RPMI7951 (cell line): ENCODE measurements at places on chromosomes 2 and 18. TPM values are rescaled to one million over a fixed set of nuclear protein-coding genes. Genes with fewer than 3 reads are reported as not detected.

DNA sequence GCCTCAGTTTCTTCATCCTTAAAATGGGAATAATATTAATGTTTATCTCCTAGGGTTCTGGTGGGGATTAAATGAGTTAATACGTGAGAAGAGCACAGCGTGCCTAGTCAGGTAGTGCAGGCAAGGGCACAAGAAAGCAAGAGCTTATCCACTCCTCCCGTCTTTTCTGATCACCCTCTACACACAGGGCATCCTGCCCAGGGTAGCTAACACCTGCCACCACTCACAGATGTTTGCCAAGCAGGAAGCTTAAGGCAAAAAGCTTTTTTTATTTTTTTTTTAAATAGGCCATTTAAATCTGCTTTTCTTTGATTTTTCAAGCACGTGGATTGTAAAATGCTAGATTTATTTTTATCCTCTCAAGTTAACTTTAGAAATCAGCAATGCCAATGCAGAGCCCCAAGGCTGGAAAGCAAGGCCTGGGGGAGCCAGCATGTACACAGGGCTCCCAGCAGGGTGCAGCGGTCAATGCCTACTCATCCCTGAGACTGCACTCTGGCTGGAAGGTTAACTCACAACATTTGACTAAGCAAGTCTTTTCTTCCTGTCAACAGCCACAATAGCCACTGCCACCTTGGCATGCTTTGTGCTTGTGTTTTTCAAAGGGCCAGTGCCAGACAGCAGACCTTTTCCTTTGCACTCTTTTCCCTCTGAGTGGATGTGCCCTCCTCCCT lies 86.5 kb upstream of the ACAA2 start:
- DNase-seq: no peak

DNA sequence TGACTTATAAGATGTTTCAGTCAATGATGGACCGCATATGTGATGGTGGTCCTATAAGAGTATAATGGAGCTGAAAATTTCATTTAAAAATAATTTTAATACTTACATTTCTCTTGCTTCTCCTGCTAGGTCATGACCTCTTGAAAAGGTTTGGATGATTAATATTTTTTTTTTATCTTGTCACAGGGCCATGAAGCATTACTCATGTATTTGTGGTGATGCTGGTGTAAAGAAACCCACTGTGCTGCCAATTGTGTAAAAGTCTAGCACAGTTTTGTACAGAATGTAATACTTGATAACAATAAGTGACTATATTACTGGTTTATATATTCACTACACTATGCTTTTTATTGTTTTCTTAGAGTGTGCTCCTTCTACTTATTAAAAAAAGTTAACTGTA lies 124.2 kb upstream of the CELF4 start:
- no peak for DNase-seq

GRCh38 chr18:54766634-54767033 lies 61.6 kb upstream of the RAB27B start:
- no peak for DNase-seq

- no peak for DNase-seq
Observed at GRCh38 chr18:79522451-79523205, 126.9 kb downstream of the NFATC1 start.

DNA sequence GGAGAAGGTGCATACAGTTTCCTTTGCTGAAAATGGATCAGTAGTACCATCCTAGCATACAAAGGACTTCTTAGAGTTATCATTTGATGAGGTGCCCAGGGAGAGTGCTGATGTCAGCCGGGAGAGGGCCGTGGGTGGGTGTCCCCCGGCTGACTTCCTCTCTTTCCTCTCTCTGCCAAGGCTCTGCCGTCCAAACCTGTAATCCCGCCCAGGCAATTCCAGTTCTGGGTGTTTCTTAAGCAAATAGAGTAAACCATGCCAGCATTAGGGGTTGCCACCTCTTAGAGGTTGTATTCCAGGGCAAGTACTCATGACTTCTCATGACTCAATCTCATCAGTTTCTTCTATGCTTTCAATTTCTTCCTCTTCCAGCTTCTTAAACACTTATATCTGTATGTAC lies 117.2 kb downstream of the GATA6 start:
- no peak for DNase-seq

DNA sequence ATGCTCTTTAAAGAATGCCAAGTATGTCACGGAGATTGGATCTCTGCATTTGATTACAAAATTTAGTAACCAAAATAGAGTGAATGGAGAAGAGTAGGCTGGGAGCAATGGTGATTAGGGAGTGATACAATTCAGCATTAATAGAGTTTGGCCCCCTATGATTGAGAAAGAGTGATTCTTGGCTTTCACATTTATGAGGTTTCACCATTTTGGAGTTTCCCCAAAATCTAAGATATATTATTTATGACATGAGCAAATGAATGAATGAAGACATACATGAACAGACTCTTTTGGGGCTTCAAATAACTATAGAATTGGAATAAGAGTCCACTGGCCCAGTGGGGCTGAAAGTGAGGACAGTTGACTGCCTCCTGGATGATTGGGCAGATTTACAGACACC lies 255.2 kb downstream of the LPIN1 start:
- DNase-seq: no peak

The CNTNAP5 gene
- not detected in 2 replicates for total RNA-seq
